ENCODE measurements at places on chromosomes 5 and 9.

DNA sequence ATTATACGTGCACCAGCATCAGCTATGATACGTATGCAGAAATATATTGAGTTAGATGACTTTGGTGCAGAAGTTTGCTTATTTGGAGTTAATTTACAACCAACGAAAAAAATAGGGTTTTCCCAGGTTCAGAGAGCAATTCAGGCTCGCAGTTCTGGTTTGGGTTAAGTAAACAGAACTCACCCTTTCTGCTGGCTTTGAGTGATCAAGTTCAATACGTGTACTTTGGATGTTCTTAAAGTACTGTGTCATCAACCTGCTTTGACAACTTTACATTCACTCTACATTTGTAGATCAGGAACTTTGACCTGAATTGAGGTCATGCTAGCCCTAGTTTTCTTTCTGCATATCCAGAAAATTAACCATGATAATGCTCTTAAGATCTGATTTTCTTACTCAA, 40.7 kb downstream of the ACOT12 start:
- DNase-seq, result no peak

DNA sequence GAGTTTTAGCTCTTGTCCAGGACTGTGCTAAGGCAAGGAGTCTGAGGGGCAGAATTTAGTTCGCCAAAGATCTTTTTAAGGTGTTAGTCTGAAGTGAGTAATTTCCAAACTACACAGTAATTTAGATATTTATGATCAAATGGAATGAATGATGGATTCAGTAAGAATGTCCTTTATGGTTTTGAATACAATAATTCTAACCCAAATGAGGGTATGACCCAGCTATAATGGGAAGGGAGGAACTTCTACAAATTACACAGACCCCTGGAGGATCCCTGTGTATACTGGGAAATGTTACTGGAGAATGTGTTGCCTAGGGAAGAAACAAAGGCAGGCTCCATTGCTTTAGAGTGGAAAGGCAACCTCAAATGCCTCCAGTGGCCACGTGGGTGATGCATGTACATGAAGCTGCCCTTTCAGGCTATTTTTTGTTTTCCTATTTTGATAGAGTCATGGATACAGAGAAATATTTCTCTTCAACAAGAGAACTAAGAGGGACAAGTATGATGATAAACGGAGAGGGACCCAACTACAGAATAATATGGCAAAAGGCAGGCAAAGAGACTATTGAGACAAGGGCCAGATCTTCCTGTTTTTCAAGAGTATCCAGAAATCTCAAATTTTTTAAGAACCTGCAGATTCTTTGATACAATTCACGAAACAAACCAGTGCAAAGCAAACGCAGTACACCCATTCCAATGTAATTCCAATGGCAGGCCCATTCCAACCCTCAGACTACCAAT, 25.4 kb downstream of the SLC1A3 start:
- no peak for DNase-seq

DNA sequence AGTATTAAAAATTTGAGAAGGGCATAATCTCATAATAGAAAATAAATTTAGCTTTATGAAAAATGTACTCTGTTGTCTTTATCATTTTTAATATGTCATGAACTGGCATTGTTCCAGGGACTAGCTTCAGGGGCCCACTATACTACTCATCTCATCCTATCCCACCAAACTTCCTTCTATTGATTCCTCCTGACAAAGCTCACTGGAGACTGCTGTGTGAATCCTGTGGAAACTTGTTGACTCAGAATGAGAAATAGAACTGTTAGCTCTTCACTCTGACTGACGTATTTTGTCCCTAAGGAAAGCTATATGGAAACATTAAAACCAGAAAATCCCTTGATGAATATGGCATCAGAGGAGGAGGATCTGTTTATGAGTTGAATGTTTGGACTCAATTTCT, 29.8 kb upstream of the BNIP1 start:
- no peak for DNase-seq

- no peak for DNase-seq
Observed at GRCh38 chr9:123431581-123431980, 75.6 kb downstream of the CRB2 start.

DNA sequence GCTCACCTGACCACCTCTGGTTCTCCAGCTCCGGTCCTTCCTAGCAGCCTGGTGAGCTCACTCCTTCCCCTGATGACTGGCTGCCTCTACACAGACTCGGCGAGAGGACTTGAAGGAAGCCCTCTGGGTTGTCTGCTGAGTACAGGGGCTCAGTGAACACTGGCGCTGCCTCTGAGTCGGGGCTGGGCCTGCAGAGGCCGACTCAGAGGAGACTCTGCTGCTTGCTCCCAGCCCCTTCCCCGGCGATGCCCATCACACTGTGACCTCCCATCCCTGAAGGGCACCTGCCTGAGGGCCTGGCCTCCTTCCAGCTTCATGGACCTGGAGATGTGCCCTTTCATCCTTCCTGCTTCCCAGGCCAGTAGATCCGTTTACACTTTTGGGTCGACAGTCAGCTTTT, 22.0 kb downstream of the CRB2 start:
- DNase-seq, result no peak

DNA sequence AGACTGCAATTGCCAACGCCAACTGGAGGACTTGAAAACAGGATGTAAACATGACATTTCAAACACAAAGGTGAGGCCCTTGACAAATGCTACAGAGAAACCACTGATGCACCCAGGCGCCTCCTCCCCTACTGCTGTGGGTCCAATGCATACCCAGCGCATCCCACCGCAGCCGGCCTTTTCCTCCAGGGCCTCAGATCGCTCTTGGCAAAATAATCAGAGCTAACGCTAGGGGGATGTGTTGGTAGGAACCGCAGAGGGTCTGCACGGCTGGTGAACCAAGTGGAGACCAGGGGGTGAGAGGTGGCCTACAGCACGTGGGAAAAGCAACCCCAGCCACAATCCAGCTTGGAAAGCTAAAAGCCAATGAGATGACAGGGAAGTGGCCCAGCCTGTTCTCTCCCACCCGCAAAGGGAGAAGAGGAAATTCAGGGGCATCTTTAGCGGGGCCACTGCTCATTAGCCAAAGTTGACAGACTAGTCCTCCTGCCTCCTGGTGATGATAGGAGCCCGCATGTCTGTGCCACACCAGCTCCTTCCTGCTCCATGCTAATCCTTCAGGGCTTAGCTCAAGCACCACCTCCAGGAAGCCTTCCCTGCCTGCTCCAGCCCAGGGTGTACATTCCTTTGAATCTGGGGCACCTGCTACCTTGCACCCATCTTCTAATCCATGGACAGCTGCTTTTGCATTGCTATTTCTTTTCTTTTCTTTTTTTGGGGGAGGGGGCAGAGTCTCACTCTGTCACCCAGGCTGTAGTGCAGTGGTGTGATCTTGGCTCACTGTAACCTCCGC, 5.9 kb downstream of the FAM163B start:
- no peak for DNase-seq

- no peak for DNase-seq
Observed at GRCh38 chr5:60856066-60856465, 12.0 kb upstream of the ELOVL7 start.

GRCh38 chr9:135051316-135052038, 36.0 kb upstream of the OLFM1 start:
- DNase-seq, result no peak

- DNase-seq, result no peak
Observed at GRCh38 chr9:115781070-115781736, 372.4 kb upstream of the PAPPA start.

GRCh38 chr5:149961957-149962409, 1.4 kb downstream of the SLC26A2 start:
- no peak for DNase-seq

All from NCI-H1105 (cell line).